ENCODE measurements at places on chromosomes 13 and 19. TPM values are rescaled to one million over a fixed set of nuclear protein-coding genes. Genes with fewer than 3 reads are reported as not detected.
A peak's percentile ranks its signal among the peaks of the same experiment; 100 is the strongest.

GRCh38 chr13:95367309-95367843 lies 66.1 kb upstream of the ABCC4 start:
- DNase-seq = no peak

DNA sequence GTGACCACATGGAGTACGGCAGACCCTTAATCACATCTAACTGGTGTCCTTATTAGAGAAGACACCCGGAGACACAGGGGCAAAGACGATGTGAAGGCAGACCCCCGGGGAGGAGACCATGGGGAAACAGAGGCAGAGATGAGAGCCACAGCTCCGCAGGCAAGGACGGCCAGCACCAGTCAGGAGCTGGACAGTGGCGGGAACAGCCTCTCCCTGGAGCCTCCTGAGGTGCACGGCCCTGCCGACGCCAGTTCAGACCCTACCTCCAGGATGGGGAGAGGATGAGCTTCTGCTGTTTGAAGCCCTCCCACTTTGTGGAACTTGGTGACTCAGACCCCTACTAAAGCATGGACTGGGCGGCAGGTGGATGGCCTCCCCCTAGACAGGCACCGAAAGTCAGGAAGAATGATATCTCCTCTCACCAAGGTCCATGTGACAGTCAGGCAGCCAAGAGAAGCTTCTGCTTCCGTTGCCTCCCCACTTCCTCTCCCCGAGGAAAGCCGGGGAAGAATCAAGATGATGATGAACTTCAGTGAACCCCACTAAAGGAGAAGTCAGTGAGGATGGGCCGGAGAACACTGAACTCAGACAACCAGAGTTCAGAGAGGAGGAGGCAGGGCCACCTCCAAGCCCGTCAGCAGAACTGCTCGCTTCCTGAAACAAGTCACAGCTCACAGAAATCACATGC lies 25.4 kb downstream of the RAB20 start:
- no peak for DNase-seq

GRCh38 chr19:44677019-44677811 lies 5.9 kb downstream of the CEACAM19 start:
- no peak for DNase-seq

GRCh38 chr19:17405250-17406045 lies at the start of gene BST2:
Gene BST2, minus strand, starts transcription at chr19:17405630. Its CDS starts 55 bp downstream, at chr19:17405575.
- peak; percentile 47 for DNase-seq

The NMRK2 gene
- total RNA-seq = not detected

The CKAP2 gene
- 123 TPM for total RNA-seq
